ENCODE measurements at places on chromosomes 16 and 17.

- no peak for DNase-seq
Measured at GRCh38 chr17:37039269-37039668, 90.5 kb downstream of the AATF start.

DNA sequence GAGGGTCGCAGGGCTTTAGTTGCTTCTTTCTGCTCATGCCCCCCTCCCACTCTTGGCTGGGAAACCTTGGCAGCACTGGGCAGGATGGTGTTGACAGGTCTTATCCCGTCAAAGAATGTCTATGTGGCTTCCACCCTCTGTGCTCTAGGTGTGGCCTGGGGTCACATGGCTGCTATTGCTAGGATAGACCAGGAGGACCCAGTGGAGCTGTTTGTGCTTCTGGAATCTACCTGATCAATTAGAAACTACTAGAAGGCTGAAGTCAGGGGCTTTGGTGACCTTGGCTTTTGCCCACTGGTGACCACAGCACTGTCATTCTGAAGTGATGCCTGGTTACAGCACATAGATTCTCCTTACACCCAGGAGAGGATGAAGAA, 105.8 kb downstream of the CMIP start:
- DNase-seq: no peak

DNA sequence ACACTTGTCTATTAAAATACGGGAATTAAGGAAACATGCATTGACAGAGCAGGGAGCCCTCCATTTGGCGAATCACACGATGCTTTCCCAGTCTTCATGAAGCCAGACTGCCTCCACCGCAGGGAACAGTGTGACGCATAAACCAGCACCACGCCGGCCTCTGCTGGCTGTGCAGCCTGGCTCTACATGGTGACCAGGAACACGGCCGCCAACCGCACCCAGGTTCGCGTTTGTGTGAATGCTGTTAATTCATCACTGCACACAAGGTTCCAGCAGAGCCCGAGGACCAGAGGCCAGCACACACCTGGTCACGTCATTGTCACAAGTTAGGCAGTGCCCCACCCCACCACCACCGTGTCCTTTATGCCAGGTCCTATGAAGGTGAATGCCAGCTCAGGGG, 26.7 kb downstream of the TMEM204 start:
- no peak for DNase-seq

GRCh38 chr16:35177851-35178250, 1718.4 kb downstream of the TP53TG3F start:
- no peak for DNase-seq

GRCh38 chr16:3283543-3284447, 504 bp downstream of the ZNF263 start:
- no peak for DNase-seq

GRCh38 chr17:32659419-32659842, 172.6 kb downstream of the CDK5R1 start:
- peak; percentile 70 for DNase-seq

DNA sequence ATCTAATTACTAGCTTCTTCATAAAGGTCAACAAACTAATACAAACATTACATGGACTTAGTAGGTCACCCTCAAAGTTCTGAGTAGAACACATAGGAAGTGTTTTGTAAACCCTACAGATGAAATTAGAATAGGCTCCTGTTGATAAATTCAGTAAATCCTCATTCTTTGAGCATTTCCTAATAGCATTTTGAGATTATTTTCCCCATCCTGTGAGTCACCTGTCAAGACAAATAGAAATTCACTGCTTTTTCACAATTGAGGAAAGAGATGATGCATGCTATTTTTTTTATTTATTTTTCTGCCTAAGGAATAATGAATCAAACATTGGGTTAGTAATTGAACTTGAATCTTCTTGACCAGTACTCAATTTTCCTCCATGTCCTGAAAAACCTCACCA, 666.7 kb upstream of the GOT2 start:
- DNase-seq: no peak

DNA sequence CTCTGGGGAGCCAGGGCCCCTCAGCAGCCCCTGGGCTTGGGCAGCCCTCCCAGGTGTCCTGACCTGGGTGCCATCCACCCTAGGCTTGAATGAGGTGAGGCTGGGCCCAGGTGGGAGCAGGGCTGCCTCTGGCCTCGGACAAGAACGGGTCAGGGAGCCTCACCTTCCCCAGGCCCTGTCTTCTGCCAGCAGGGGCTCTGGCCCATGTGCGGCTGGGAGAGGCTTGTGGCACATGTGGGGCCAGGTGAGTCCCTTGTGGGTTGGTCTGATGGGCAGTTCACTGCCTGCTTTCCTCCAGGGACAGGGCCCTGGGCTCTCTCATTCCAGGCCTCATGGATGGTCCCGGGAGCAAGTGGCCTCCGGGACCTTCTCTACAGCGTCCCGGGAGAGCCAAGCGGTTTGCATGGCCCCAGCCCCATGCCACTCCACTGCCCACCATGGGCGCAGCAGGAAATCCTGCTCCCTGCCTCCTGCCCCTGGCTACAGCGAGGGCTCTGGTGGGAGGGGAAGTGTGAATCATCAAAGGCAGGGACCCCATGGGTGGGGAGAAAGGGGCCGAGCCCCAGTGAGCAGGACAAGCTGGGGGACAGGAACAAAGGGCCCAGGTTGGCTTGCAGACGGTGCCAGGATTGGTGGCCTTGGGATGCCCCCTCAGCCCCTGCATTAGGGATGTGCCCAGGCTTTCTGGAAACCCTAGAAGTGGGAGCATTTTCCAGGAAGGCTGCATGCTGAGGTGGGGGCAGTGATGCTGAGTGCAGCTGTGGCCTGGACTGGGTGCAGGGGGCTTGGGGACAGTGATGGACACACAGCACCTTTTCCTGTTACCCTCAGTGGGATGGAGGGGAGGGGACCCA, 12.2 kb downstream of the VASN start:
- DNase-seq: no peak

- DNase-seq: no peak
Measured at GRCh38 chr16:61471737-61472136, 564.5 kb downstream of the CDH8 start.

DNA sequence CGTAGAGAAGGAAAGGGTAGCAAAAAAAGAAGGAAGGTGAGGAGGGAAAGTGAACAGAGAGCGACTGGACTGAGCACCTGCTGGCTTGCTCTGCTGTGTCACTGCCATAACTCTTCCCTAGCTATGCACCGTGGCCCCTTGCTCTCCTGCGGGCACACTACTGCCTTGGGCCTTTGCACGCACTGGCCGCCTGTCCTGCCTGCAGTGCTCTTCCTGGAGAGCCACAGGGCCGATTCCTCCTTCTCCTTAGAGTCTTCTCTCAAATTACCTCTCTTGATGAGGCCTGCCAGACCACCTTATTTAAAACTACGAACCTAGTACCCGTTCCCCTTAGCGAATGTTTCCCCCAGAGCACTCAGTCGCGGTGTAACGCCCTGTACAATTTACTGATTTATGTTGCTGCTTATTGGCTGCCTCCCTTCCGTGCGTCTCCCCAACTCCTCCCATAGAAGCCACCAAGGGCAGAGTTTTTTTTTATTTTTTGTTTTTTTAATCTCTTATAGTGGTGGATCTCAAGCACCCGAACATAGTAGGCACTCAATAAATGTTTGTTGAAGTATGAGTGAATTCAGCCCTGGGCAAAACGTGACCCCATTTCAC, 70.3 kb downstream of the RAI1 start:
- DNase-seq: no peak

DNA sequence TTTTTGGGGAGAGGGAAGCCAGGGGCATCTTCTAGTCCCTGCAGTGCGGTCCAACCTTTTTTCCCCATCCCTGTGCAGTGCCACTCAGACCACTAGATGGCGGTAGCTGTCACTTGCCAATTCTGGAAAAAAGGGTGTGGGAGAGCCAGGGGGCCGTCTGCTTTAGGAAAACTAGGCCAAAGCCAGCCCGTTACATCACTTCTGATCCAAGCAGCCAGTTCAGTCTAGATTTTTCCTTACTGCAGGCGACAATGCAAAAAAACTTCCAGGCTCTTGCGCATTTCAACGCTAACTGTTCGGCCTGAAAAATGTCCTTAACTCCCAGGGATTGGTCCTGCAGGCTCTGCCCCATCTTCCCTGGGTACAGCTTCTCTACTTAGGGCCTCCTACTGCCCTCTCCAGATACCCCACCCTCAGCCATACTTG, 69.2 kb upstream of the CES5A start:
- no peak for DNase-seq

DNA sequence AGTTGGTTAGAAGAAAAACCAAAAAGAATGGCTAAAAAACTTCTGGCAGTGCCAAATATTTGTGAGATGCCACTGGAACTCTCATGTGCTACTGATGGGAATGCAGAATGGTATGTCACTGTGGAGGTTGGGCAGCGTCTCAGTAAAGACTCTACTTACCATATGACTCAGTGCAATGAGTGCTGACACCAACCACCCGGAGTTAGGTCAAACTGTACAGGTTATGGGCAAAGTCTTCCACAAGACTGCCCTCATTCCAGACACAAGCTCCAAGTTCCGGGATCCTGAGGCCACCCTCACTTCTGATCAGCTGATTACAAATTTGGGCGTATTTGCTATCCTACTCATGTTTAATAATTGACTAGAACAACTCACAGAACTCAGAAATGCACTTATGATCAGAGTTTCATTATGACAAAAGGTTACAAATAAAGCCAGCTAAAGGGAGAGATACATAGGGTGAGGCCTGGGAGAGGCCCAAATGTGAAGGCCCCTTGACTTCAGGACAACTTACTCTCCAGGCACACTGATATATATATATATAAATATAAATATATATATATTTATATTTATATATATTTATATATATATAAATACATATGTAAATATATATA, 114.9 kb downstream of the TRIM37 start:
- DNase-seq: no peak

- DNase-seq: no peak
Measured at GRCh38 chr17:40486522-40487370, 14.7 kb downstream of the TNS4 start.

DNA sequence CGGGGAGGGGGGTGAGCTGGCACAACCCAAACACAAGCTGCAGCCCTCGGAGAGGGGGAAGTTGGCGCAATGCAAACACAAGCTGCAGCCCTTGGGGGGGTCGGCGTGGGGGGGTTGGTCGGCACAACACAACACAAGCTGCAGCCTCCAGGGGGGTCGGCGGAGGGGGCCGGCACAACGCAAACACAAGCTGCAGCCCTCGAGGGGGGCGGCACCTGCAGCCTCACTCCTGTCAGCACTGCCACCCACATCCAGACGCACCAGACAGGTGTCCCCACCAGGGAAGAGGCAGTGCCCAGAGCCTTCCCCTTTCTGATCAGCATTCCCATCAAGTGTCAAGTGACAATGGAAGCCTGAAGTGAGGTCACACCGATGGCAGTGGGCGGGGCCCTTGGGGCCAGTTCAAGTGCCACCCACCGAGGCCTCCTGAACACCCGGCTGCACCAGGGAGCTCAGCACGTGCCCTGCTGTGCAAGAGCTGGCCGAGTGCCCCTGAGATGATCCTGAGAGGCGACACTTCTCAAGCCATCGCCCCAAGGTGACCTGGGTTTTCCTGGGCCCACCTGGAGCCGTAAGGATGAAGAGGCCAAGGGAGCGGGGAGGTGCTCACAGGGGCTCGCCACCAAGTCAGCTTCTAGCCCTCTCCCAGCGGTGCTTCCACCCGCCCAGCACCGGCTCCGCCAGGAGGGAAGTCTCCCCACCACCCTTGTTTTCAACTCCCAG, 59.3 kb downstream of the KLHDC4 start:
- peak; percentile 74 for DNase-seq

GRCh38 chr16:80540516-80541305, at the start of gene DYNLRB2:
DYNLRB2 (plus strand) TSS chr16:80540993; CDS start chr16:80541077, 84 bp downstream.
- peak; percentile 98 for DNase-seq

All from upper lobe of right lung (tissue), 1 donor.